ENCODE measurements at places on chromosomes 16 and 17. TPM values are rescaled to one million over a fixed set of nuclear protein-coding genes. Genes with fewer than 3 reads are reported as not detected.

GRCh38 chr16:2339521-2340484 lies 725 bp downstream of the ABCA3 start:
- DNase-seq, result peak; percentile 26

The SHPK gene
- polyA plus RNA-seq, result 6.9 TPM

The CFAP97D1 gene
- polyA plus RNA-seq, result not detected

The RHBDL3 gene
- not detected for polyA plus RNA-seq
